ENCODE measurements at places on chromosomes 5 and 9.

- DNase-seq, result no peak
Measured at GRCh38 chr5:135711911-135712310, 122.6 kb upstream of the SLC25A48 start.

GRCh38 chr9:96408409-96409280 is 9.5 kb downstream of the ZNF367 start:
- DNase-seq, result no peak

DNA sequence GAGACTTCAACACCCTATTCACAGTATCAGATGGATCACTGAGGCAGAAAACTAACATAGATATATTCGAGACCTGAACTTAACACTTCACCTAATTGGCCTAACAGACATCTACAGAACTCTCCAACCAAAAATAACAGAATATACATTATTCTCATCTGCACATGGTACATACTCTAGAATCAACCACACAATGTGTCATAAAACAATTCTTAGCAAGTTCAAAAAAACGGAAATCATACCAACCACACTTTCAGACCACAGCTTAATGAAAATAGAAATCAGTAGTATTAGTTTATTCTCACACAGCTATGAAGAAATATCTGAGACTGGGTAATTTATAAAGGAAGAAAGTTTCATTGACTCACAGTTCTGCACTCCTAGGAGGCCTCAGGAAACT is 387.9 kb downstream of the DEPDC1B start:
- no peak for DNase-seq

- DNase-seq, result no peak
Measured at GRCh38 chr9:94875300-94876020, 149.0 kb downstream of the AOPEP start.

- DNase-seq, result no peak
Measured at GRCh38 chr5:139911425-139912120, 116.0 kb downstream of the PSD2 start.

DNA sequence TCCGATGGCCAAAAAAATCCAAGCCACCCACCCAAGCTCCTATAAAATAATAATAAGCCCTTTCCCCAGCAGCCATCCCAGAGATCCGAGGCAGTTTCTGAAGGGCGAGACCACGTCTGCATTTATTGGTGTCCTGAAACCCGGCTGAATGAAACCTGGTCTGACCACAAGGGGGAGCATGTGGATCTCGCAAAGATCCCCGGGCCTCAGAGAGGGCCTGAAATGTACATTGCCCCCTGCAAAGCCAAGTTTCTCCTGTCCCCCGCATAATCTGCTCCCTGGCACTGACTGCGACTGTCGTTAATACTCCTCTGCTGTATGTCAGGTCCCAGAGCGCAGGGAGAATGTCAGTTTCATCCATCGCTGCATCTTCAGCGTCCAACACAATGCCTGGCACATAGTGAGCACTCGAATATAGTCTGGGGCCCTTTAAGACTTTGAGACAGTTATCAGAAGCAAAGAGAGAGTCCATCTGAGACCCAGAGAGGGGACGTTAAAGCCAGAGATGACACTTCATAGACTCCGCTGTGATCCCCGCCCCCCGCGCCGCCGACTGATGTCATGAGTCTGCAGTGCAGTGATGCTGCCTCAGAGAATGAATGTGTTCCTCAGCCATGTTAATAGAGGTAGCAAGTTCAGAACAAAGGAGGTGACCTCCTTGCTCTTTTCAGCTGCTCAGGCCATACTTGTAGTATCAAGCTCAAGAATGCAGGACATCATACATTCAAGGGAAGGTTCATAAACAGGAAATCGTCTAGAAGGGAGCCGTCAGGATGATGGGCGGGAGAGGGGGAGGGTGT is 74.5 kb upstream of the BARHL1 start:
- DNase-seq, result peak; percentile 54

DNA sequence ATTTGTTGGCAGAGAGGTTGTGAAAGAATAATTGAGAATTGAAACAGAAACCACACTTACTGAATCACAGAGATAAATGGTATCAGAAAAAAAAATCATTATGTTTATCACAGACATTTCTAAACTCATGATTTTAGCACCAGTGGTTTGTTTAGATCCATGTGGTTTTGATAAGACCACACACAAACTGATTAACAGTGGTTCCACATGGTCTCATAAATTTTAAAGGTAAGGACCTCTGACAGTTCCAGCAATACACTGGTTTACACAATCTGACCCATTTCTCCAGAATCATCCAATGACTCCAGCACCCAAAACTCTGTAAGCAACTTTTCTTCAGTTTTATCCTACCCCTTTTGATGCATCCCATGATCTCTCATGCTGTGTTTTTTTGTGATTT is 261.2 kb downstream of the ANXA1 start:
- DNase-seq, result no peak

DNA sequence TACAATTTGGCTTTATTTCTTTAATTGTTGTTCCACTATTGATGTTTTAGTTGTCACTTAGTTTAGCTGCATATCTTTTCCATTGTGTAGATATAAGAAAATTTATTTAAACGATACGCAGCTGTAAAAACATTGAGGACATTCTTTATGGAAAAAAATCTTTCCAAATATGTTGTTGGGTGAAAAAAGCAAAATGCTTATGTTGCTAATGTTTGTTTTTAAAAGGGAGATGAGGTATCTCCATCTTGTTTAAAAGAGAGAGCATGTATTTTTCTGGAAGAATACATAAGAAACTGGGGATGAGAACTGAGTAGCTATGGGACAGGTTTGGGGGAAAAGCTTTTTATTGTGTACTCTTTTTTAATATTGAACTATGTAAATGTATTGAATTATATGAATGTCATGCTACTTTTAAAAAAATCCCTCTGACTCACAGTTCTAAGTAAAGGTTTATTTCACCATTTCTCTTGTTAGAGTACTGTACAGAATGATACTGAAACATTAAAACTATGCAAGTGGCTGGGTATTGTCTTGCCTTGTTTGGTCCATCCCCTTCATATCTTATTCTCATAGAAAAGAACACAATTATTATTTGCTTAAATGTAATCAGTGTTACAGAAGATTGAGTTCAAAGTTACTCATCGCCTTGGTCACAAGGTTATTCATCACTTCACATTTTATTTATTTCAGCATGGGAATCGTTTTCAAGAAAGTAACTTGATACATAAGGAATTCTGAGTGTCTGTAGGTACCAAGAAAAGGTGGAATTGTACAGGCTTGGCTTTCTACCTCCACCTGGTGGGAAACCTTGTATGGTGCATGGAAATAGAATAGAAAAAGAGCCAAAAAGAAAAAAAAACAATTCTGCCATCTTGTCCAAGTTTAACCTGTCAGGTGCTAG is 85.8 kb downstream of the RIC1 start:
- peak; percentile 14 for DNase-seq

DNA sequence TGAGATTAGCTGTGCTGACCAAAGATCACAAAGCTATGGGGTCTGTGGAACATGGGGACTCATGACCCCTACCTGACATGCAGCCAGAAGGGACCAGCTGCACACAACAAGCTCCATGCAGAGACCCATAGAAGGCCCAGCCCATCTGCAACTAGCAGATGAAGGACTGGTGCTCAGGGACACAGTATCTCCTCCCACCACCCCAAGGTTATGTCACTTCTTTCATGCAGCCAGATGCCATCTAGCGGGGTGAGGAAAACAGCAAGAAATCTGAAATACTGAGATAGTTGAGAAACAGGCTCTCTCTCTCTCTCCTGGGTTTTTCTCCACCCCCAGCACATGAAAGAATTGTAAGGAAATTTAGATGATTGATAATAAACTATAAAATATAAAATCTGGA is 161.3 kb upstream of the DAPK1 start:
- DNase-seq, result no peak

DNA sequence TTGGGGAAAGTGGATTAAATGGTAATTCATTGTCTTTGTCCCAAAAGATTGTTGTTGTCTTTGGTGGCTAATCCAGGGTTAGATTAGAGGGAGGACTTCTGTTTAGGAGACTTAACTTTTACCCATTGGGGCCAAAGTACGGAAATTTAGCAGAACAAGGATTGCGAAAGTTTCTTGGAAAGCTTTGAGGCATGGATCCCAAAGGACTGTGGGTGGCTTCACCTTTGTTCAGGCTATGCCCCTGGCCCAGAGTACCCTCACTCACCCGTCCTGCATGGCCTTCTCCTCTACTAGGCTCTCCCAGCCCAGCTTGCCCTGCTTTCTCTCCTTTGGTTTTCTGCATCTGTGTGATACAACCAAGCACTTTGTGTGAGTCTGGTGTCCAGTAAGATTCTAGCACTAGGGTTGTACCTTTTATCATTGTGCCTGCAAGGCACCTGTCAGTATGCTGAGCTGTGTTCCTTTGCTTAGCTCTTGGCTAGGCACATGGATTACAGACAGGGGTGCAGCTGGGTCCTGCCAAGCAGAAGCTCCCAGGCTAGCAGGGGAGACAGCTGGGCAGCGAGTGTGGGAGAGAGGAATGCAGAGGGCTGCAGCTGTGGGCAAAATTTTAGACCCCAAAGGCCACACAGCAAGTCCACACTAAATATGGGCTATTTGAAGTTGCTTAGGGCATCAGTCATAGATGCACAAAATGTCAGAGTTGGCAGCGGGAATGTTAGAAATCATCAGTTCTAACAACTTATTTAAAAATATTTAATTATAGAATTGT is 3.2 kb downstream of the PPARGC1B start:
- DNase-seq, result no peak

- DNase-seq, result no peak
Measured at GRCh38 chr5:55864606-55865541, 13.7 kb downstream of the IL31RA start.

DNA sequence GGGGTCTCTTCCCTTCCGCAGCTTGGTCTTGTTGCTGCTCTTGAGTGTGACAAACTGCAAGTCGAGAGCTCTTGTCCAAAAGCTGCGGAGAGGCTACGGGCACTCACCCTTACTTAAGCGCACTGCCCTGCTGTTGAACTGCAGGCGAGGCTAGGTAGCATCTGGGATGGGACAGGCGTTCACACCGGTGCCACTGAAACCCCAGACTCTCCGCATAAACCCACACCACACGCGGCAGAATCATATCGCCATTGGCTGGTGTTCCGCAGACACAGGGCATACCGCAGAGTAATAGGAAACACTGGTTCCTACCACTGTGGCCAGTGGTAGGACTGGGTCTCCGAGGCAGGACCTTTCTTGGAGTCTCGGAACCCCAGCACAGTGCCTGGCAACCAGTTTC is 2.2 kb upstream of the NPR3 start:
- DNase-seq, result no peak

DNA sequence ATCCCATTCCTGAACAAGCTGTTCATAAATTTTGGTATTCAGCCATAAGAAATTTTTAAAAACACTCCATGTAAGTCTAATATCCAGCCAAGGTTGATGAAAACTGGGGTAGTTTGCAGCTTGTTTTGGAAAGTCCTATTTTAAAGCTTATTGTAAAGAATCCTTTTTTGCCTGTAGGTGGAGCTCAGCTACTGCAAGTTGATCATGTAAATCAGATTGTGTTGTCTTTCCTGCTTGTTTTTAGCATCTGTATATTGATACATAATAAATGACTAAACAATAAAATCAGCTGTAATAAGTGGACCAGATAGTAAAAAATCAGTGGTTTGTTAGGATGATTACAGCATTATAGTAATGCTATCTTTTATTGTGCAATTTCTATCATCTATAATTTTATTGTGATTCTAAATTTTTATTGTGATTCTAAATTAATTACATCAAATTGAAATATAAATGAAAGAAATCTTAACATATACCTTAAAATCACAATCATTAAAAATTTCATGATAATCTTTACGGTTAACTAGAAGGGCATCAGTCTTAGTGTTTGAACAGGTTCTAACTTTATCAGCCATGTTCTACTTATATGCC is 42.4 kb downstream of the CWC27 start:
- peak; percentile 40 for DNase-seq

DNA sequence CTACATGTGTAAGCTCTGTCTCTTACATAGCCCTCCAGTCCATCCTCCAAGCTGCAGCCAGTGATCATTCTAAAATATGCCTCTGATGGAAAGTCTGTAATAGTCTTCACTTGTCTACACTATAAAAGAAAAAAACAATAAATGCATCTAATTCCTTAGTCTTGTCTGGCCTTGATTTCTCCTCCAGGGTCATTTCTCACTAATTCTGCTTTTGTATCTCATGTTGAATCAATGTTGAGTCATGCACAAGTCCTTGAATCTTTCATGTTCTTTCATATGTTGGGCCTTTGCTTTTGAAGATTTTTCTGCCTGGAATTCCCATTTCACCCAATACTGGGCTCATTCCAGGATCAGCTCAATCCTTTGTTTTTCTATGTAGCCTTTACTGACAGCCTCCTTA is 121.1 kb upstream of the TRIM32 start:
- DNase-seq, result no peak

GRCh38 chr5:176851871-176852658 is 41.7 kb downstream of the UNC5A start:
- no peak for DNase-seq

Data from RCC 7860 (cell line).